ENCODE measurements at places on chromosomes 11 and 22. TPM values are rescaled to one million over a fixed set of nuclear protein-coding genes. Genes with fewer than 3 reads are reported as not detected.

CST6 gene
- total RNA-seq = not detected

TMEM151A gene
- total RNA-seq = not detected

CHRM1 gene
- not detected for total RNA-seq

MRGPRF gene
- total RNA-seq = 6.7 TPM

OR5A1 gene
- total RNA-seq = not detected
